NAMALWA (cell line): ENCODE measurements at places on chromosomes 12 and 14.

- DNase-seq, result no peak
These were observed 684.9 kb upstream of the TMEM132C start for GRCh38 chr12:127582074-127582473.

GRCh38 chr12:87368259-87368658 is 660.9 kb downstream of the C12orf50 start:
- DNase-seq, result no peak

- DNase-seq, result no peak
These were observed 2.9 kb upstream of the MMP17 start for GRCh38 chr12:131825146-131825892.

GRCh38 chr12:67457136-67457535 is 188.0 kb downstream of the CAND1 start:
- DNase-seq, result no peak

- DNase-seq, result no peak
These were observed 54.7 kb downstream of the ATG14 start for GRCh38 chr14:55356913-55357312.

DNA sequence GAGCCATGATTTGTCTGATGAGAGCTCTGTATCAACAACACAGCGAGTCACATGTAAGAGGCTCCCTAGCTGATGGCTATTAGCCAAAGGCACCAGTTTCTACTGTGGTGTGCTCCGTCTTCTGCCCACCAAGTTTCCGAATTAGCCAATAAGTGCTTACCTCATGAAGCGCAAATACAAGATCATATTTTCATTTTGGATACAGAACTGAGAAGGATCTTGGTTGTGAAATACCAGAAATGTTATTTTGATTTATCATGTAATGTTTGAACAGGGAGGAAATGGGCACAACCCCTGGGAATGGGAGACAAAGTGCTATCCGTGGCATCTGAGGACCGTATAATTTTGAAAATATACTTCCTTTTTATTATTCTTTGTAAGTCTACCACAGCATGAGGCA is 234.3 kb downstream of the DACT1 start:
- DNase-seq, result no peak

DNA sequence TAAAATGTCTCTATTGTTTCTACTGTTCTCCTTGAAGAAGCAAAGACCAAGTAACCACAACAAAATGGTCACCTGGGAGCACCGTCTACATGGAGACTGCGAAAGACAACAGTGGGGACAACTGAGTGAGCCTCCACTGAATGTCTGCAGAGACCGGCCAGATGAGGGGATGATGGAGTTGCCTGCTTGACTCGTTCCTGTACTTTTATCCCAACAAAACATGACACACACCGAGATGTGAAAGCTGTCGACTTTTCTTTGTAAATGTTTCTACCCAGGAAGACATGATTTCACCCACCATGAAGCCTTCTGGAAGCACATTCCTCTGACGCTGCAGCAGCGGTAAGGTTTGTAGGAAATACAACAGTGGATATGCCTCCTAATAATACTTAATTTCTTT is 66.9 kb downstream of the FOXN3 start:
- DNase-seq, result no peak

DNA sequence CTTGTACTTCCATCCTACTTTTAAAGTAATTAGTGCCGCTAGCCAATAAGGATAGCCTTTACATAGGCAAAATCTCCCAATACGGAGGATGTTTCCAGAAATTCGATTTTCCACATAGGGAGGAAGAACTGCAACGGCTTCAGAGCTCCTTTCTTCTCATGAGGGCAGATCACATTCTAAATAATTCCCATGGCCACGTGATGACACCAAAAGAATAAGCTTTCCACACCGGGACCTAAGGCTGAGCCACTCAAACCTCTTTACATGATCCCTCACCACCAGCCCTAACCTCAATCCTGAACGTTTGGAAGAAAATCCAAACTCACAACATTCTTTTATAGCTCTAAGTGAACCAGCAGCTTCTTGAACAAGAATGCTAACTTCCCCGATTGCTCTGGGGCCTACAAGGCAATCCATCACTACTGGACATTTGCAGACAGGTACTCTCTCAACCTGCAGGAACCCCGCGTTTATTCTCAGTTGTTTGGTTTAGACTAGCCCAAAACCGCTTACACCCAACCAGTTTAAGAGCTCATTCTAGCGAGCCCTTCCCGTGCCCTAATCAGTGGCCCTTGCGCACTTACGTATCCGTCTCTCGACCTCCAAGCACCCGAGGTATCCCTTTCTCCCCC is 884 bp downstream of the CAPRIN2 start:
- peak; percentile 60 for DNase-seq

DNA sequence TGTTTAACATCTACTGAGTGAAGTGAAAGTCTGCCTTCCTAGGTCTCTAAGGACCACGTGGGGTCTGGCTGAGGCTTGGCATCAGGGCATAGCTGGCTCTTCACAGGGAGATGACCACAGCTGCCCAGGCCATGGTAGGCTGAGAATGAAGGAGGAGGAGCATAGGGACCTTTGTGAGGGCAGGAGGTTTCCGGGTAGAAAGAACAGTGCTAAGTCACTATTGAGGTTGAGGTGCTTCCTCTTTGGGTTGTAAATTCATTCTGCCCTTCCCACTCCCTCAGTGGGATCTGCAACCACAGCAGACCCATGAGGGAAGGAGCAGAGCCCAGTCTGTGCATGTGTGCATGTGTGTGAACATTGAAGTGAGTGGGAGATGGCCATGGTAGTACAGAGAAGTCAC is 909.6 kb downstream of the VRK1 start:
- DNase-seq, result no peak

DNA sequence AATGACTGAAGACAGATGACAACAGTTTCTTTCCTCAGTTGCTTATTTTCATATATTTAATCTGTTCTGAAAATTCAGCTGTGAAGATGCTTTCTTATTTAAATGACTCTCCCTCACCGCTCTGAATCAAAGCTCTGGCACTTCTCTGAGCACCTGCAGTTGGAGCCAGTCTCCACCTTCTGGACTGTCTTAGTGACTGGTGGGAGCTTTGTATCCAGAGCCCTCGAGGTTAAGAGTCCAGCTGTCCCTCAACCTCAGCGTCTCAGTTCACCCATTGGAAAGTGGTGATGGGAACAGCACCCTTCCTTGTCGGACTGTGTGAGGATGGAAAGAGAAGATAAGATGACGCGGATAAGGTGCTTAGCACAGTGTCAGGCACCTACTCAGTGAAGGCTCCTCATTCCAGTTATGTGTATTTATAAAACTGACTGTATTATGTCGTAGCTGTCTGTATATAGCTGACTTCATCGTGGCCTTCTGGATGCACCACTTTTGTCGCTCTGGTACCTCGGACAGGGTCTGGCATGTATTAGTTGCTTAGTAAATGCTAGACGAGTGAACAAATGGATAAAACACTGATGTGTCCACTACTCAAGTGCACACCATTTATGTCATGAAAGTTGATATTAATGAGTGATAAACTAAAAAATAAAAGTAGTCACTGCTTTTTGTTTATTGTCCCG is 34.5 kb downstream of the ELK3 start:
- no peak for DNase-seq

DNA sequence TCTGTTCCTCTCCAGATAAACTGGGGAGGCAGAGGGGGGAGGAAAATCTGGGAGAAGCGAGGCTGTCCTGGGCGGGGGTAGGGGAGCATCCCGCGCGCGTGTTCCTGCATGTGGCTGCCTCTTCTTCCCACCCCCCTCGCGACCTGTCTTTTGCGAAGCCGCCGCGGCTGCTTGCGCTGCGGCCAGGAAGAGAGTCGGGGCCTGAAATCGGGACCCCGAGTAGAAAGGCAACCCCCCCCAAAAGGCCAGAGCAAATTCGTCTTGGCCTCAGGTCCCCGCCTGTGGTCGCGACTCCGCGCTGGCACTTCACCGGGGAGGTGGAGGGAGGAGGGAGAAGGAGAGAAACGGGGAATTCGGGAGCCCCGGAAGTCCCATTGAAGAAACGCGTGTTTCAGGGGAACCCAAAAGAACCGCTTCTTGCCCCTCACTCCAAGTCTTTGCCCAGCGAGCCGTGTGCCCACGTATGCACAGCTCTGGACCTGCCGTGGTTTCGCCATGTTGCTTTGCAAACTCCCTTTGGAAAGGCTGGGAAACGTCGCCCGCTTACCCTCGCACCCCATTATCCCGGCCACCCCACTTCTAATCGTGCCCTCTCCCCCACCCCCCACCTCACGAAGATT is 944 bp downstream of the CCND2 start:
- no peak for DNase-seq

DNA sequence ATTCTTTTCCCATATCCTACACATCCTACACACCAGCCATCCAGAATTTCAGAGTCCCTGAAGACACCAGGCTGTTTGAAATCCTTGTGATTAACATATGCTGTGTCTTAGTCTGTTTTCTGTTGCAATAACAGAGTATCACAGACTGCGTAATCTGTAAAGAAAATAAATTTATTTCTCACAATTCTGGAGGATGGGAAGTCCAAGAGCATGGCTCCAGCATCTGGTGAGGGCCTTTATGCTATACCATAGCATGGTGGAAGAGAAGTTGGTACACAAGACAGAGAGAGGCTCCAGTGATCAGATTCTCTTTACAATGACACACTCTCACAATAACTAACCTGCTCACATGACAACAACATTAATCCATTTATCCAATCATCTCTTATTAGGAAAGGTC is 4.1 kb downstream of the ART4 start:
- no peak for DNase-seq

GRCh38 chr12:100266585-100266834 is 369 bp downstream of the DEPDC4 start:
- DNase-seq, result peak; percentile 90

DNA sequence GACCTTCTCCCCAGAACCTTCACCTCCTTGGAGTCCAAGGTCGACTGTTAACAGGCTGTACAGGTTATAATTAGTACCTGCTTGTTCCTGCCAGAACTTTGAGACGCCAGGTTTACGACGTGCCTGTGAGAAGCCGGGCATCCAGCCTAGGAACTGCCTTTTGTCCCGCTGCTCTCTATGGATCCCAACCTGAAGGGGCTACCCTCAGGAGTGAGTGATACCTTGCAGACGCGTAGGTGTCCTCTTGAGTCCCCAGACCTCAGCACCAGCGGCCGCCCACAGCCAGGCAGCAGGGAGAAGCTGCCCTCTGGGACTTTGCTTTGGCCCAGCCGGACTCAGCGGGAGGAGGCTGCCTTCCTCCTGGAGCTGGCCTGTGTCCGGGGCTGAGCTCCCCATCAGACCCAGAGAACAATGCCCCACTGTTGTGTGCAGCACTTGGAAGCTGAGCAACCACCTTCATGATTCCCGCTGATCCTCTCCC is 16.2 kb downstream of the SYNE3 start:
- DNase-seq, result no peak

GRCh38 chr12:117525766-117526165 is 164.3 kb upstream of the NOS1 start:
- no peak for DNase-seq

GRCh38 chr12:80551897-80552296 is 107.9 kb downstream of the PTPRQ start:
- no peak for DNase-seq

DNA sequence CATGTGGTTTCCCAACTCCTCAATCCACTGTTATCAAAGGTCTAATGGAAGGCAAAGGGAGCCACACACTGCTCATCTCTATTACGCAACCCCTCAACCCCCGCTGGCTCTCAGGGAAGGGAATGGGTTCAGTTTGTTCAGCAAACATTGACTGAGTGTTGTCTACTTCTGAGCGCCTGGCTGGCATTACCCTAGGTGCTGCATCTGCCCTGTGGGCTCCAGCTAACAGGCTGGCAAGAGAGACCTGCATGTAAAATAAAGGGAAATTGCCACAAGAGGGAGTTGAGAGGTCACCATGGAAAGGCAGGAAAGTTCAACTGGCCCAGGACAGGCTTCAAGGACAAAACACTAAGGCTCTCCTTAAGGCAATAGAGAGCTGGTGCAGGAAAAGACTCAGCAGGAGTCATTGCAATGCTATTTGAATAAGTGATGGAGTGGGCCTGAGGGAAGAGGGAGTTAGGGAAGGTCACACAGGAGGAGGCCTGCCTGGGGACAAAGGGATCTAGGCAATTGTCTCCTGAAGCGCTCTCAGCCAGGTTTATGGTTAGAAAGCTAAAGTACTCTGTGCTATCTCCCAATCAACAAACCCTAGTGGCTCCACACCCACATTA is 5.5 kb upstream of the ZNF740 start:
- peak; percentile 34 for DNase-seq

GRCh38 chr14:78092040-78092439 is 78.1 kb upstream of the NRXN3 start:
- DNase-seq, result no peak

DNA sequence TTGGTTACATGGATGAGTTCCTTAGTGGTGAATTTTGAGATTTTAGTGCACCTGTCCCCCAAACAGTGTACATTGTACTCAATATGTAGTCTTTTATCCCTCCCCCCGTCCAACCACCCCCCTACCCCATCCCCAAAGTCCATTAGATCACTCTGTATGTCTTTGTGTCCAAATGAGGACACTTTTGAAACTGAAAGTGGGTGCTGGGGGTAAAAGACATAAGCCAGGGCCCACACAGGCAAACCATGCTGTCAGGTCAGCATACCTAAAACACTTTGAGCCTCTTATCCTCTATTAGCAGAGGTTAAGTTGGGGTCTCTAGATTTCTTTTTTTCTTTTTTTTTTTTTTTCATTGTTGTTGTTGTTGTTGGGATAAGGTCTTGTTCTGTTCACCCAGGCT is 31.3 kb upstream of the KICS2 start:
- no peak for DNase-seq

GRCh38 chr12:31970199-31970598 is 11.0 kb downstream of the RESF1 start:
- no peak for DNase-seq

- DNase-seq, result no peak
These were observed 107.9 kb downstream of the PRKCH start for GRCh38 chr14:61429316-61429715.

GRCh38 chr12:21576431-21576830 is 28.2 kb downstream of the GYS2 start:
- DNase-seq, result no peak

DNA sequence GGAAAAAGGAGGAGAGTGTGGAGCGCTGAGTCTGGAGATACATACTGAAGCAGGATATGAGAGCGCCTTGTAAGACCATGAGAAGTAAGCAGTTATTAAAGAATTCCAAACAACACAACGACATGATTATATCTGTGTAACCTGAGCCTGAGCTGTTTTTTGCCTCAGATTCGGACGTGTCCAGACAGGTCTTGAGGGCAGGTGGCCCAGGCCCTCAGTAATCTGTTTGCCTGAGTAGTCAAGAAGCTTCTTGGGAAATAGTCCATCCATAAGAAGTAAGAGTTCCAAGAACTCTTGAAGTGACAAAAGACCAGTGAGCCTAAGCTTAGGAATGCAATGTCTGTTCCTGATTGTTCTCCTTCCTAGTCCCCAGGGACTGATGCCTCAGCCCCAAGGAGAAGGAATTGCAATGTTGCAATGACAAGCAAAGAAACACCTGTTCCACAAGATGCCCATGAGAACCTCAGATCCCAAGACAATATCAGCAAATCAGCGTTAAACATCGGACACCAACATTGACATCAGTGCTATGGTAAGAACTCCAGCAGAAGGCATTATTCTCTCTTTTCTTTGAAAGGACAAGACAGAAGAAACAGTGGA is 34.7 kb upstream of the ADAMTS20 start:
- DNase-seq, result no peak
